ENCODE measurements at places on chromosomes 16 and 17. TPM values are rescaled to one million over a fixed set of nuclear protein-coding genes. Genes with fewer than 3 reads are reported as not detected.

The MT2A gene
- total RNA-seq = 2,490 TPM

The ALOX12 gene
- total RNA-seq = not detected

GRCh38 chr16:57299009-57299718, 14.7 kb upstream of the PLLP start:
- DNase-seq = peak; percentile 76

DNA sequence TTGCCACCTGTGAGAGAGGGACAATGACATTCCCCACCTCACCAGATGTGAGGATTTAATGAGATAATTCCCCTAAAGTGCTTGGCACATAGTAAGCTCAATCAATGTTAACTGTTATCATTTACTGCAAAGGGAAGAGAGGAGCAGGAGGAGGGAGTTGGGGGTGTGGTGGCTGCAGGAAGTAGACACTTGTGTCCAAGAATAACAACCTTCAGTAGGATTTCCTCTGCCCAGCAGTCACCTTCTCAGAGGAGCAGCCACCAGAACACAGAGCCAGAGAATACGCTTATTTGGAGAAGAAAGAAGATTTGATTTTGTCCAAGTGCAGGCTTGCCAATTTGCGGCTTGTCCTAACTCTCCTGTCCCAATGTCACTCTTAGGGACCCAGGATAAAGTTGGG, 10.2 kb downstream of the CBX4 start:
- no peak for DNase-seq

GRCh38 chr17:77546772-77547241, 406.0 kb downstream of the SEC14L1 start:
- no peak for DNase-seq

DNA sequence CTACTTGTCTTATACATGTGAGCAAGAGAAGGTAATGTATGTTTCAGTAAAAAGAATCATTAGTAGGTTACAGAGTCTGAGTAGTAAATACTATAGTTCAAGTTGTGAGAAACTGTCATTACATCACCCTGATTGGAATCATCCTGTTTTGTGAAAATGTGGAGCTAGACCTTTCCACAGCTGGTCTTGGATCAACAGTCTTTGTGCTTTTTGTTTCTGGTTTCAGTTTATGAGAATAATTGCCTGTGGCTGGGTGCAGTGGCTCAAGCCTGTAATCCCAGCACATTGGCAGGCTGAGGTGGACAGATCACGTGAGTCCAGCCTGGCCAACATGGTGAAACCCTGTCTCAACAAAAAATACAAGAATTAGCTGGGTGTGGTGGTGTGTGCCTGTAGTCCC, 19.7 kb upstream of the SHISA9 start:
- DNase-seq = no peak

- DNase-seq = peak; percentile 45
Measured at GRCh38 chr17:69575346-69575761, 160.9 kb downstream of the MAP2K6 start.

DNA sequence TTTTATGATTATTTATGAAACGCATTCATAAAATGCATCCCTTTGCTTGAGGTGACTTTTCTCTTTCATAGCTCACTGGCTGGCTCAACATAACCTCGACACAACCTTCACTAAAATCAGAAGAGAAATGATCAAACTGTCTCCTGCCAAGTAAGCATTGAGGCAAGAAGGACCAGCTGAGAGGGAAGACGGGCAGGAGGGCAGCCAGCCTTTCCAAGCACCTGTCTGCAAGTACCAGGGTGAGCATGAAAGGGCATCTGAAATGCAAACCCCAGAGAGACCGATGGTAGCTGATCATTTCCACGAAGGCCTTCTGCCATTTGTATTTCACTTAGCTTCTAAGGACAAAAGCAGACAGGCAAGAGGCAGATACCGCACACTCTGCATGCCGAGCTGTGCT, 52.1 kb upstream of the RPH3AL start:
- DNase-seq = no peak

- DNase-seq = peak; percentile 87
Measured at GRCh38 chr17:31067691-31068184, 27.0 kb upstream of the NF1 start.

DNA sequence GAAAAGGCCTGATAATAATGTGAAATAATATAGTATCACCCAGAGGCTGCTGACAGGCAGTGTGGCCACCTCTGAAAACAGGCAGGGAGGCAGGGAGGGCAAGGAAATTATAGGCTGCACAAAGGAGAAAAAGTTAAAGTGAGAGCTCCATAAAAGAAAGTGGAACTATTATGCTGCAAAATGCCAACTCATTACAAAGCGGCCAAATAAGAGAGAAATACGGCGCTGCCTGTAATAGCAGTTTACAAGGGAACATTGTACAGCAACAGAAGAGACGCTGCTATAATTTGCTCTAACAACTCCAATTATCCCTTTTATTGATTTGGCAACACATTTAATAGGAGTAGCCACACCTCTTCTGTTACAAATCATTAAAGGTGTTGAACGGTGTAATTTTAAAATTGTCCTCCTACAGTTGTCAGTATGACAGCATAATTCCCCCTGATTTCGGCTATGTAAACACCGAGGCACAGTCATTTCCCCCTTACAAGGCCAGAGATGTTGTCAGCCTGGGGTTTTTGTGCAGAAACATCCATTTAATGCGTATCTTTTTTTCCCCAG, 120.3 kb downstream of the MRM1 start:
- DNase-seq = no peak

- no peak for DNase-seq
Measured at GRCh38 chr16:10868596-10869469, 8.2 kb upstream of the CIITA start.

DNA sequence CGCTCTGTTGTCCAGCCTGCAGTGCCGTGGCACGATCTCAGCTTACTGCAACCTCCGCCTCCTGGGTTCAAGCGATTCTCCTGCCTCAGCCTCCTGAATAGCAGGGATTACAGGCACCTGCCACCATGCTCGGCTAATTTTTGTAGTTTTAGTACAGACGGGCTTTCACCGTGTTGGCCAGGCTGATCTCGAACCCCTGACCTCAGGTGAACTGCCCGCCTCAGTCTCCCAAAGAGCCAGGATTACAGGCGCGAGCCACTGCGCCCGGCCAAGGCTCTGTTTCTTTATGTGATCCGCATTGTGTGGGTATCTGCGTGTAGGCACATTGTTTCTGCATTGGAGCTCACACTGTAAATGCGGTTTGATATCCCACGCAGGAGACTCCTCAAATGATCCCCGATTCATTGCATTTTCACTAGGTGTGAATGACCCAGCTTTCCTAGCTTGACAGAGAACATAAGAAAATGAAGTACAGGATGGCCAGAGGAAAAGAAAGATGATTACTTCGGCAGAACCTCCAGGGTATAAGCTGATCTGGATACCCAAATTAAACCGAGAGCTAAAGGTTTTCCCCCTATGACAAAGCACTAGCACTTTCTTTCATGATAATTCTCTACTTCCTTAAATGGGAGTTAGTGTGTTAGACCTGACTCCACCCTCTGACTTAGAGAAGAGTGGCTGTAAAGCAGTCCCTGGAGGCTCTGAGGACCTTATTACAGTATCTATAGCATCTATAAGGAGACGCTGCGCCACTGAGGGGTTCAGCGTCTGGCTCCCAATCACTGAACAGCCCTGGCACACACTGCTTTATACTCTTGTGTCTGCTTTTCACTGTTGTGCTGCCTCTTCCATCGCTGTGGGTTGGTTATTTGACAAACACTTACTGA, 17.3 kb downstream of the COTL1 start:
- DNase-seq = no peak

DNA sequence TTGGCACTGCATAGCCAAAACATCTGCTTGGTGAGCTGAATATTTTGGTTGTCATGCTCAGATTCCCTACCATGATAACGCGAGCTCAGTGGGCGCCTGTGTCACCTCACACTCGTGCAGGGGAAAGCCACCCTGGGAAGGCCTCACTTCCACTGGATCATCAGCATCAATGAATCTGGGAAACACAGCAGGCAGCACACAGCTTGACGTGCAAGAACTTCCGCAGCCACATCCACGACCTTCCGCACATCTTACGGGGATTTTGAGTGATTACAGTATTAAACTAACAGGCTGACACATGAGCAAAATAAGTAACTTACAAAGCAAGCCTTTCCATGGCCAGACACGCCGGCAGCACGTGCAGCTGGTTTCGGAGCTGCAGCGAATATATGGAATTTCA, 54.7 kb upstream of the FOXF1 start:
- no peak for DNase-seq
